ENCODE measurements at places on chromosomes 5 and 9.
A peak's percentile ranks its signal among the peaks of the same experiment; 100 is the strongest.

GRCh38 chr5:126269511-126269910 lies 153.7 kb upstream of the GRAMD2B start:
- DNase-seq: no peak

GRCh38 chr9:120710110-120710981 lies 3.9 kb downstream of the MEGF9 start:
- no peak for DNase-seq

DNA sequence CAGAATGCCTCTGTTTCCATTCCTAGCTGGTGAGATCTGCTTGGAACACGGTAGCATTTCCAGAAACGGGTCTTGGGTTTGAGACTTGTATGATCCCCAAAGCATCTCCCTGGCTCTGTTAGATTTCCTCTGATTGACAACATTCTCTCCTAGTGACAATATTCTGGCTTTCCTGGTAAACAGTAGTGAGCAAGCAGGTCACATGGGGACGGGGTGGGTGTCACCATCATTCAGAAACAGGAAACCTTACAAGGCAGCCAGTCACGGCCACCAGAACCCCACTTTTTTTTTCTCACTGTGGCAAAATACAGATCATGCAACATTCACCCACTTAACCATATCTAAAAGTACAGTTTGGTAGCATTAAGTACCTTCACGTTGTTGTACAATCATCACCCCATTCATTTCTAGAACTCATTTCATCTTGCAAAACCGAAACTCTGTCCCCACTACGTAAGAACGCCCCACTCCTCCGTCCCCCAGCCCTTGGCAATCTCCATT lies 90.1 kb upstream of the LMX1B start:
- peak; percentile 35 for DNase-seq

DNA sequence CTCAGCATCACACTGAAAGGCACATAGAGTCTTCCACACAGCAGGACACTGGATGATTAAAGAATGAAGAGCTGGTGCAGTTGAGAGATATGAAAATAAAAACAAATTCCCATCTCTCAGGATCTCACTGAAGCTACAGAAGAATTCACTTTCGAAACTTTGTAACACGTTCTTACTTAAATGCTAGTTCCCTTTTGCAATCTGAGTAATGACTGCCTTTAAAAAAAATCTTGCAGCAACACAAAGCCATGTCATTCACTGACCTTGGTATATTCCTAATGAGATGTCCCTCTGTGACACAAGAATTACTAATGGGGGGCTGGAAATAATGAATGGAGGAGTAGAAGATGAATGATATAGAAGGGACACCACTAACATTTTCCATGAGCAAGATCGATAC lies 201.8 kb downstream of the GLIS3 start:
- no peak for DNase-seq
